ENCODE measurements at places on chromosomes 16 and 17.

- peak; percentile 93 for DNase-seq
Observed at GRCh38 chr17:3983606-3984484, 19.6 kb upstream of the ATP2A3 start.

DNA sequence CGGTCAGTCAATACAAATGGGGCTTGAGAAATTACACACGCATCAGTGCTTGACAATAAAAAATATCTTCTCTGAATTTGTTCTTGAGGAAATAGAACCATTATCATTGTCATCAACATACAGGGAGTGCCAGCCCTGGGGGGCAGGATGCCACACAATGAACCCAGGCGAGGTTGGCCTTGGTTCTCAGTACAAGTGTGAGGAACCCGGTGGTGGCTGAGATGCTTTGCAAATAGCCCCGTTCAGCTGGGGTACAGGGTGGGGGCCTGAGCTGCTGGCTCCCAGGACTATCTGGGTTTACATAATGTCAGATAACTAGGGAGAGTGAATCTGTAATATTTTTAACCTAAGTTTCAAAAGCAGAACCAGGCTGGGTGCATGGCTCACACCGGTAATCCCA is 112.8 kb upstream of the CDC42EP4 start:
- DNase-seq, result no peak

- DNase-seq, result no peak
Observed at GRCh38 chr16:1926271-1926670, 8.1 kb upstream of the HS3ST6 start.

GRCh38 chr17:4810696-4811290 is 3.8 kb downstream of the PLD2 start:
- DNase-seq, result no peak

DNA sequence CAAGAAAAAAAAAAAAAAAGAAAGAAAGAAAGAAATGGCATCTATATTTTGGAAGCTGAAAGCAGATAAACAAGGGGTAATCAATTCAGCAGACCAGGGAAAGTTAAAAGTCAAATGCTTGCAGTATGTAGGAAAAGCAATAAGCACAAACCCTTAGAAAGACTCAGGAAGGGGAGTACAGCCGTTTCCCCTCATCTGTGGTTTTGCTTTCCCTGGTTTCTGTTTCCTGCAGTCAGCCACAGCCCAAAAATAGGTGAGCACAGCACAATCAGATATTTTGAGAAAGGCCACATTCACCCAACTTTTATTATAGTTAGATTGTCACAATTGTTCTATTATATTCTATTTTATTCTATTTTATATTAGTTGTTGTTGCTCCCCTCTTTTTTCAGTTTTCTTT is 14.4 kb upstream of the ALOX12 start:
- no peak for DNase-seq

GRCh38 chr17:48611681-48612455 is 1.1 kb upstream of the HOXB7 start:
- DNase-seq, result no peak

DNA sequence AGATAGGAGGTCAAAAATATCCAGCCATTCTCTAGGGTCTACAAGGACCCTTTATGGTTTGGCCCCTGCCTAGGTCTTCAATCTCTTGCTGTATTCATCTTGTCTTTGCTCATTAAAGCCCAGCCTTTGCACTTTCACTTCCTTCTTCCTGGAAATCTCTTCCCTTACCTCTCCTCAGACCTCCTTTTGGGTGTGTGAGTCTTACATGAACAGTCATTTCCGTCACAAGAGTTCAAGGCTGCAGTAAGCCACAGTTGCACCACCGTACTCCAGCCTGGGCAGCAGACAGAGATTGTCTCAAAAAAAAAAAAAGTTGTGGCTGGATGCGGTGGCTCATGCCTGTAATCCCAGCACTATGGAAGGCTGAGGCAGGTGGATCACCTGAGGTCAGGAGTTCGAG is 6.0 kb upstream of the ATP1B2 start:
- peak; percentile 51 for DNase-seq

GRCh38 chr16:77998350-77999023 is 23.9 kb upstream of the CLEC3A start:
- no peak for DNase-seq

DNA sequence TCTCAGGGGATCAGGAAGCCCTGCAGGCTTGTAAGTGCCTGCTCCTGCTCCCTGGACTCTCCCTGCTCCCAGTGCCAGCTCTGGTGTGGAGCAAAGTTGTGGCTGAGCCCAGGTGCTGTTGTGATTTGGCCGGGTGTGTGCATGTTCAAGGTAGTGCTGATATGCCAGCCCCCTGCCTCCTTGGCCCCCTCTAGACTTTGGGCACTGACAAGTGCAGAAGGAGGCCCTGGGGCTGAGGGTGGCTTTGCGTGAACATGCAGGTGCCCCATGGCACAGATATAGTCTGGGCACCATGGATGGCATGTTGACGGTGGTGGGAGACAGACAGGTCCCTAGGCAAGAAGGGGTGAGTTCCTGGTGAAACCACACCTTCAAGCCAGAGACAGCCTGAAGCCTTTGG is 441.6 kb upstream of the CDH8 start:
- no peak for DNase-seq

DNA sequence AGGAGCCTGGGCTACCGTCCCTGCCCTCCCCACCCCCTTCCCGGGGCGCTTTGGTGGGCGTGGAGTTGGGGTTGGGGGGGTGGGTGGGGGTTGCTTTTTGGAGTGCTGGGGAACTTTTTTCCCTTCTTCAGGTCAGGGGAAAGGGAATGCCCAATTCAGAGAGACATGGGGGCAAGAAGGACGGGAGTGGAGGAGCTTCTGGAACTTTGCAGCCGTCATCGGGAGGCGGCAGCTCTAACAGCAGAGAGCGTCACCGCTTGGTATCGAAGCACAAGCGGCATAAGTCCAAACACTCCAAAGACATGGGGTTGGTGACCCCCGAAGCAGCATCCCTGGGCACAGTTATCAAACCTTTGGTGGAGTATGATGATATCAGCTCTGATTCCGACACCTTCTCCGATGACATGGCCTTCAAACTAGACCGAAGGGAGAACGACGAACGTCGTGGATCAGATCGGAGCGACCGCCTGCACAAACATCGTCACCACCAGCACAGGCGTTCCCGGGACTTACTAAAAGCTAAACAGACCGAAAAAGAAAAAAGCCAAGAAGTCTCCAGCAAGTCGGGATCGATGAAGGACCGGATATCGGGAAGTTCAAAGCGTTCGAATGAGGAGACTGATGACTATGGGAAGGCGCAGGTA is 762 bp downstream of the CDK12 start:
- DNase-seq, result peak; percentile 27

GRCh38 chr16:73170612-73171038 is 122.7 kb upstream of the ZFHX3 start:
- DNase-seq, result no peak

DNA sequence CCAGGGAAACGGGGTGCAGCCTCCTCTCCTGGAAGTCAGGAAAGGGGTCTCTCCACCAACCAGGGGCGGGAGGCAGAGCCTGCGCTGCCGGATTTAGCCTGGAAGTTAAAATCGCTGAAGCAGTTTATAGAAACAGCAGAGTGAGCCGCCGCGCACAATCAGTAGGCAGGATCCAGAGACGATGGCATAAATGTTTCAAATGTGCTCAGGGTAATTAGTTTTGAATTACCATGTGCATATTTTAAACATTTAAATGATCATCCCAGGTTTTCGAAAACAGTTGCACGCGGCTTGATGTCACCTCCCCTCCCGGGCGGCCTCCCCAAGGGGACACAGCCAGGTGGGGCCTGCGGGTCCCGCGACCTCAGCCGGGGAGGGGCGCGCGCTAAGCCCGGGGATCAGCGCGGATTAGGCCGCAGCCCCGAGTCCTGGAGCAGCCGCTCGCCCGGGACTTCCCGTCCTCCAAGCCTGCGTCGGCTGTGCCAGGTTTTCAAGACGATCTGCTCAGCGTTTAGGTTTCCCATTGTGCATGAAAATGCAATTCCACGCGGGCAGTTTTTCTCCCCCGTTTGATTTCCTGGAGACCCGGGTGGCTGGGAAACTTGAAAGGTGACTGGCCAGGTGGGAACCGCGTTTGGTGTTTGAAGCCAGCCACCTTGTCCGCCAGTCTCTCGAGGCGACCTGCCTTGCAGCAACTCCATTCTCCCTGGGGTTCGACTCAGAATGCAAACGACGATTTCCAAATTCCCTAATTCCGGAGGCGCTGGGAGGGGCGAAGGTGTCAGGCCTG is 78.3 kb downstream of the RPA1 start:
- DNase-seq, result peak; percentile 4

- DNase-seq, result no peak
Observed at GRCh38 chr17:79204261-79204660, 129.6 kb downstream of the ENGASE start.
